ENCODE measurements at places on chromosomes 7 and 10. TPM values are rescaled to one million over a fixed set of nuclear protein-coding genes. Genes with fewer than 3 reads are reported as not detected.

GRCh38 chr7:98997846-98998245, 119.5 kb downstream of the TRRAP start:
- no peak for DNase-seq

GRCh38 chr10:132372516-132373095, 24.4 kb upstream of the PWWP2B start:
- no peak for DNase-seq

GPRIN2 gene
- total RNA-seq, result not detected

DNA sequence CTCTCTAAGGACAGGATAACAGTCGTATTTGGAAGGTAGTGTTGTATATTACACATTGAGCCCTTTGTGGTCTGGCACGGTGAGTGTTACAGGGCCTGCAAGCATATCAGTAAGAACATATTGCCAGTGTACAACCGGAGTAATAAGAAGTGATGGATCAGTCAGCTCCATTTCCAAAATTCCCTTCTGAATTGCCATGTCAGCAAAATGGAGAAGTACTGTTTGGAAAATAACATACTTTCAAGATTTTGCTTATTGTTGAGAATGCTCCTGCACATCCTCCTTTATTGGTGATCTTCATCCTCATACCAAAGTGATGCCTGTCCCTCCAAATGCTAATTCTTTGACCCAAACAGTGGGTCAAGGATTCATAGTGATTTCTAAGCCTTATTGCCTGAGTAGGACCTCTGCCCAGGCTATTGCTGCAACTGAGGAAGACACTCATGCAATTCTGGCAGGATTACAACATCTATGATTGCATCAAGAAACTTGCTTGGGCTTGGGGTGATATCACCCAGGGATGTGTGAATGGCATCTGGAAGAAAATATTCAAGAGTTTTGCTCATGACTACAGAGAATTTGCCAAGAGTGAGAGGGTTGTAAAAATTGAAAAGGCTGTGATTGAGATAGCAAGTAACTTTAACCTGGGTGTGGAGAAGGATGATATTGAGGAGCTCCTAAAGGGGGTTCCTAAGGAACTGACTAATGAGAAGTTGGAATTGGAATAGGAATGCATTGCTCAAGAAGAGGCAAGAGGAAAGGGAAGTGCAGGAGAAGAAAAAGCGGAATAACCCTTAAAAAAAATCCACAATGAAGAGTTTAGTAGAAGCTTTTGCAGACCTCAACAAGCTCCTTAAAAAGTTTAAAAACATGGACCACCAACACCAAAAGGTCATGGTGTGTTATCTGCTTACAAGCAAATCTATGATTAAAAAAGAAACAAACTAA, 452.2 kb upstream of the SORCS1 start:
- no peak for DNase-seq

DNA sequence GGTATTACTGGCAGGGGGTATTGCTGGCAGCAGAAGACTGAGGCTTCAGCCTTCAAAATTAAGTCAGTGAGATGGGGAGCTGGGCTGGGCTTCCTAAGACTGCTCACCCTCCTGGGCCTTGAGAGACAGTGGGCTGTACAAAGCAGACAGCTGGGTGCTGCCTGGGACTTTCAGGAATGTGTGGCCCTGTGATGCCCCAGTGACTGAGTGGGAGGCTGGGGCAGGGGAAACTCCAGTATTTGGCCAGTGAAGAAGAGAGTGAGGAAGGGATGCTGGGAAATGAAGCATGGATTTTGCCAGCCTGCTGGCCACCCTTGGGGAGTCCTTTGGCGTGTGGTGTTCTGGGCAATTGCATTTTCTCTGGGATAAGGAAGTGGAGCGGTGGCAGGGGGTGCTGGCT, 442 bp downstream of the ANKRD2 start:
- no peak for DNase-seq

Data from CD8-positive, alpha-beta T cell (primary cell).